ENCODE measurements at places on chromosomes 7 and 10. TPM values are rescaled to one million over a fixed set of nuclear protein-coding genes. Genes with fewer than 3 reads are reported as not detected.

DNA sequence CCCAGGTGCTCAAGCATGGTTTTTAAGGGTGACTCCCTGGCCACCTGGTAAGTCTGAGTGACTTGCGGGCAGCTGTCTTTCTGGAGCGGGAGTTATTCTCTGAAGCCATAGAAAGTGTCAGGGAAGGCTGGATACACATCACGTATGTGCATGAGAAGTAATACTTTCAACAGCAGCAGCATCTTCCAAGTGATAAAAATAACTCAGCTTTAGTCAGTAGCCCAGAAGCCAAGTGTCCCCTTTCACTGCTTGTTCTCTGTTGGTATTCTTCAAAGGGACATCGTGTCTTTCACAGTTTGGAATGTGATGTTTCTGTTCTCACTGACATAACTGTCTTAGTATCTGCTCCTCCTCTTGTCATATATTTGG is 97.6 kb downstream of the KIAA1217 start:
- no peak overlapping the region for H3K4me3 ChIP-seq
- H3K4me1 ChIP-seq: peaks cover 12% of the 10 kb centered on the region
- H3K36me3 ChIP-seq: no peaks in the 10 kb centered on the region
- no peak for DNase-seq
- H3K27me3 ChIP-seq: no peaks in the 10 kb centered on the region

- no peaks in the 10 kb centered on the region for H3K36me3 ChIP-seq
- H3K27ac ChIP-seq: no peak overlapping the region
- H3K27me3 ChIP-seq: no peaks in the 10 kb centered on the region
- H3K4me3 ChIP-seq: no peak overlapping the region
- DNase-seq: no peak
- H3K4me1 ChIP-seq: no peaks in the 10 kb centered on the region
Observed at GRCh38 chr10:88347022-88347421, 236.1 kb downstream of the RNLS start.

- H3K27ac ChIP-seq: peak overlapping the region; percentile 75
- DNase-seq: peak; percentile 76
- H3K4me1 ChIP-seq: peaks cover 65% of the 10 kb centered on the region
- no peak overlapping the region for H3K4me3 ChIP-seq
Observed at GRCh38 chr7:134364619-134365037, 47.9 kb upstream of the SLC35B4 start.

- H3K4me3 ChIP-seq: no peak overlapping the region
- H3K27ac ChIP-seq: no peak overlapping the region
- H3K36me3 ChIP-seq: peaks cover 24% of the 10 kb centered on the region
- no peaks in the 10 kb centered on the region for H3K4me1 ChIP-seq
- no peak for DNase-seq
- H3K27me3 ChIP-seq: no peaks in the 10 kb centered on the region
Observed at GRCh38 chr7:38817526-38817925, 91.5 kb downstream of the VPS41 start.

GRCh38 chr10:103982639-103983038 is 15.7 kb downstream of the SLK start:
- peak; percentile 21 for DNase-seq
- H3K27ac ChIP-seq: no peak overlapping the region
- H3K4me3 ChIP-seq: no peak overlapping the region
- H3K27me3 ChIP-seq: no peaks in the 10 kb centered on the region
- no peaks in the 10 kb centered on the region for H3K36me3 ChIP-seq
- peaks cover 33% of the 10 kb centered on the region for H3K4me1 ChIP-seq

GRCh38 chr7:151895631-151896031 is 18.7 kb upstream of the PRKAG2 start:
- no peak overlapping the region for H3K4me3 ChIP-seq
- DNase-seq: no peak
- no peaks in the 10 kb centered on the region for H3K36me3 ChIP-seq
- H3K27me3 ChIP-seq: peaks cover 100% of the 10 kb centered on the region

- peaks cover 28% of the 10 kb centered on the region for H3K27me3 ChIP-seq
- no peaks in the 10 kb centered on the region for H3K4me1 ChIP-seq
- no peak overlapping the region for H3K4me3 ChIP-seq
- no peak for DNase-seq
- no peak overlapping the region for H3K27ac ChIP-seq
Observed at GRCh38 chr7:4803397-4804241, 28.2 kb downstream of the AP5Z1 start.

DNA sequence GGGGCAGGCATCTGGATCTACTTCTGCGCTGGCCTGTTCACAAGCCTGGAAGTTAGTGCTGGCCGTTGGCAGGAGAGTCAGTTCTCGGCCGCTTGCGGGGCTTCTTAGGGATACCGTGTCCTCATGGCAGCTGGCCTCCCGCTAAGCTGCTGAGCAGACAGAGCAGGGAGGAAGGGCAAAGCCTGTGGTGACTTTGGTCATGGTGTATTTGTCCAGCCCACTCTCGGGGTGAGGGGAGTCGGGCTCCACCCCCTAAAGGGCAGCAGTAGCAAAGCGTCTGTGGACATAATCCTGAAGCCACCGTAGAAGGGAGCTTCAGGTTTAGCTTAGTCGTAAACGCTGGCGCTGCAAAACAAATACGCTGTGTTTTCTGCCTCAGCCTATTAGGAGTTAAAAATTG is 12.2 kb downstream of the UBE3C start:
- H3K27me3 ChIP-seq: no peaks in the 10 kb centered on the region
- H3K36me3 ChIP-seq: peaks cover 7% of the 10 kb centered on the region
- peaks cover 12% of the 10 kb centered on the region for H3K4me1 ChIP-seq
- no peak overlapping the region for H3K27ac ChIP-seq

GRCh38 chr10:34061841-34062240 is 727.4 kb upstream of the NRP1 start:
- H3K36me3 ChIP-seq: no peaks in the 10 kb centered on the region
- DNase-seq: no peak
- H3K27ac ChIP-seq: no peak overlapping the region
- H3K4me1 ChIP-seq: no peaks in the 10 kb centered on the region

DNA sequence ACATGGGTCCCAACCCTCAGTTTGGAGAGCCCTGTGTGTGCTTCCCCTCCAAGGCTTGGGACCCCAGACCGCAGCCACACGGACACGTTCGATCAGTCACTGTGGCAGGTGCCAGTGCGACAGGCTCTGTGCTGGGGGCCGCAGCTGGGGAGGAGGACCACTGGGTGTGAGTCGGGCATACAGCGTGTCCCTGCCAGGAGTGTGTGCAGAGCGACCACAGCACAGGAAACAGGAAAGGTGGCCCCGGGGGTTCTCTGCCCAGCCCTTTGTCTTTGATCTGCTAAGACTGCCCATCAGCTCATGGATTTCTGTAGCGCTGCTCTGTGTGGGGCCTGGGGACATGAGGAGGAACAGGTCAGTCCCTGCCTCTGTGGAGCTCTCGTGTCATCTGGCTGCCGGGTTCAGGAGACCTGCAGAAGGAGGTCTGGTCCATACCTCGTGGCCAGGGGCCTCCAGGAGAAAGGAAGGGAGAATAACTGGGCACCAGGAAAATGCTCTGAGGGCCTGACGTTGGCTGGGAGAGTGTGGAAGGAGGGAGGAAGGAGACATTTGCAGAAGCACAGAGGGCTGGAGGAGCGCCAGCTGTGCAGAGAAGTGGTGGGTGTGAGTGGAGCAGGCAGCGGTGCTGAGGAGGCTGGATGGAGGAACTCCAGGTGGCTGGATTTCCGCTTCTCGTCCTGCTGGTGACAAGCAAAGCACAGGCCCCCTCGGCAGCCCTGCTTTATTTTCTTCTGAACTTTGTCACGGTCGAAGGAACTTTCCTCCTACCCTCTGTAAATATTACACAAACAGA is 4.1 kb downstream of the NUDT1 start:
- DNase-seq: no peak
- H3K27me3 ChIP-seq: no peaks in the 10 kb centered on the region
- H3K36me3 ChIP-seq: peaks cover 44% of the 10 kb centered on the region
- H3K27ac ChIP-seq: no peak overlapping the region
- H3K4me3 ChIP-seq: no peak overlapping the region
- peaks cover 27% of the 10 kb centered on the region for H3K4me1 ChIP-seq

- H3K4me3 ChIP-seq: no peak overlapping the region
- DNase-seq: peak; percentile 35
- peaks cover 11% of the 10 kb centered on the region for H3K4me1 ChIP-seq
- H3K27ac ChIP-seq: no peak overlapping the region
- H3K27me3 ChIP-seq: peaks cover 64% of the 10 kb centered on the region
Observed at GRCh38 chr7:45435846-45436245, 138.3 kb upstream of the ADCY1 start.

GRCh38 chr10:71191551-71192076 is 20.8 kb upstream of the UNC5B start:
- DNase-seq: no peak
- no peak overlapping the region for H3K4me3 ChIP-seq
- no peaks in the 10 kb centered on the region for H3K36me3 ChIP-seq

DNA sequence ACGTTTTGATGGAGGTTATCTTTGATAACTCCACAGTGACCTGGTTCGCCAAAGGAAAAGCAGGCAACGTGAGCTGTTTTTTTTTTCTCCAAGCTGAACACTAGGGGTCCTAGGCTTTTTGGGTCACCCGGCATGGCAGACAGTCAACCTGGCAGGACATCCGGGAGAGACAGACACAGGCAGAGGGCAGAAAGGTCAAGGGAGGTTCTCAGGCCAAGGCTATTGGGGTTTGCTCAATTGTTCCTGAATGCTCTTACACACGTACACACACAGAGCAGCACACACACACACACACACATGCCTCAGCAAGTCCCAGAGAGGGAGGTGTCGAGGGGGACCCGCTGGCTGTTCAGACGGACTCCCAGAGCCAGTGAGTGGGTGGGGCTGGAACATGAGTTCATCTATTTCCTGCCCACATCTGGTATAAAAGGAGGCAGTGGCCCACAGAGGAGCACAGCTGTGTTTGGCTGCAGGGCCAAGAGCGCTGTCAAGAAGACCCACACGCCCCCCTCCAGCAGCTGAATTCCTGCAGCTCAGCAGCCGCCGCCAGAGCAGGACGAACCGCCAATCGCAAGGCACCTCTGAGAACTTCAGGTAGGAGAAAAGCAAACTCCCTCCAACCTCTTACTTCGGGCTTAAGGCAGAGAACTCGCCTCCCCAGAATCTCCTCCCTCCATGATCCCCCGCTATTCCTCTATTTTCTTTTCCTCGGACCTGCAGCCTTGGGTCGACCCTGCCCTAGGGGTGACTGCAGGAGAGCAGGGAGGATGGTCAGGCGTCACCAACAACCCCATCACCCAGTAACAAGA is at the start of gene SERPINE1:
Gene SERPINE1 (plus strand): TSS at position 454 of the 809 bp plus-strand sequence. CDS start 1,290 bp downstream, outside the sequence.
- no peaks in the 10 kb centered on the region for H3K36me3 ChIP-seq
- H3K27me3 ChIP-seq: no peaks in the 10 kb centered on the region
- no peak for DNase-seq

DNA sequence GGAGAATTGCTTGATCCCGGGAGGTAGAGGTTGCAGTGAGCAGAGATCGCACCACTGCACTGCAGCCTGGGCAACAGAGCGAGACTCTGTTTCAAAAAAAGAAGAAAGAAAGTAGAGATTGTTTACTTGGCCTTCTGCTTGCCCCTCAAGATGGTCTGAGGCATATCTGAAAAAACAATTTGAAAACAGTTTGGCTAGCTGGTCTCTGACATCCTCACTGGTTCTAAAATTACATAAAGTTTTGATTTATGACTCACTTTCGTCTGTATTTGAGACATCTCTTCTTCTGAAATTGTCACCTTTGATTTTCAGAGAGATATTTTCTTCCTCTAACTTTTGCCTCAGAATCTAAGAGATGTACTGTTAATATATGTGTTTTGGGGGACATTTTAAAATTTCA is 49.6 kb upstream of the HELLS start:
- H3K4me3 ChIP-seq: no peak overlapping the region
- no peaks in the 10 kb centered on the region for H3K36me3 ChIP-seq
- H3K27ac ChIP-seq: no peak overlapping the region
- H3K4me1 ChIP-seq: no peaks in the 10 kb centered on the region

DNA sequence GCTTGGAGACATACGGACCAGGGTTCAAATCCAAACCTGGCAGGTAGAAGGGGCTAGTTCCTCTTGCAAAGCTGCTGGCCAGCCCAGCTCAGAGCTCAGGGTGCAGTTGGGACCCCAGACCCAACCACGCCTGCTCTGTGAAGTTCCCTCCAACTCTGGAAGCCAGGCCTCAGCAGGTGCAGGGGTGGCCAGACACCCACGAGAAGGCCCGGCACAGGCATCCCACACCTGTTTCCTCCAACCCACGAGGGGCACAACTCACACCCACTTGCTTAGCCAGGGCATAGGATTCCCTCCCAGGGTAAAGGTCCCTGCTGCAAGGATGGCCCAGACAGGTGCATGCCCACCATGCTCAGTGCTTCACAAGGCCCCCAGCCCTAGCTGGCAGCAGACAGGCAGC is 262.4 kb downstream of the GRID1 start:
- H3K36me3 ChIP-seq: no peaks in the 10 kb centered on the region
- H3K4me1 ChIP-seq: no peaks in the 10 kb centered on the region
- DNase-seq: no peak
- H3K4me3 ChIP-seq: no peak overlapping the region
- H3K27ac ChIP-seq: no peak overlapping the region

- DNase-seq: no peak
- peaks cover 9% of the 10 kb centered on the region for H3K27me3 ChIP-seq
- no peak overlapping the region for H3K27ac ChIP-seq
- H3K4me1 ChIP-seq: no peaks in the 10 kb centered on the region
- H3K4me3 ChIP-seq: no peak overlapping the region
Observed at GRCh38 chr10:100579261-100580090, 43.7 kb downstream of the HIF1AN start.

- no peak overlapping the region for H3K4me3 ChIP-seq
- DNase-seq: no peak
- H3K4me1 ChIP-seq: peaks cover 9% of the 10 kb centered on the region
- H3K27me3 ChIP-seq: no peaks in the 10 kb centered on the region
- H3K27ac ChIP-seq: peak overlapping the region; percentile 34
- no peaks in the 10 kb centered on the region for H3K36me3 ChIP-seq
Observed at GRCh38 chr7:15832996-15833395, 146.5 kb upstream of the MEOX2 start.

DNA sequence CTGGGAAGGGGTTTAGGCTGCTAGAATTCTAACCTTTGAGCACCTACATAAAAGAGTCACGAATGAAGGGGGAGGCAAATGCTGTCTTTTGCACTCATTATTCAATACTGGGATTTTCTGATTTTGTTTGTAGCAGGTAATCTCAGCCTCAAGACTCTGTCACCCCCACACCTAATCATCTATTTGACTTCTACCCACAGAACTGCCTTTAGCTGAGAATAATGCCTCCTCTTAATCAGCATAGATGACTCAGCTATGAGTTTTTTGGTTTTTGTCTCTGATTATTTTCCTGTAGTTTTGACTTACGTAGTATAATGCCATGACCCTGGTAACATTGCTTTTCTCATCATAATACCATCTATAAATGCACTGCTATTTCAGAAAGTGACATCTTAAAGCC is 42.7 kb upstream of the CACNB2 start:
- peaks cover 12% of the 10 kb centered on the region for H3K27me3 ChIP-seq
- DNase-seq: no peak
- no peaks in the 10 kb centered on the region for H3K4me1 ChIP-seq
- no peak overlapping the region for H3K27ac ChIP-seq
- no peak overlapping the region for H3K4me3 ChIP-seq

- no peak for DNase-seq
- no peak overlapping the region for H3K27ac ChIP-seq
- peaks cover 12% of the 10 kb centered on the region for H3K36me3 ChIP-seq
- H3K4me3 ChIP-seq: peak overlapping the region; percentile 95
Observed at GRCh38 chr10:15858861-15859281, 1.4 kb downstream of the MINDY3 start.

The TLX1 gene
- not detected for total RNA-seq

The GIMAP2 gene
- 4.7 TPM for total RNA-seq

The CLRN3 gene
- 0.52 TPM for total RNA-seq

The CALML3 gene
- total RNA-seq: not detected

The CHRM2 gene
- not detected for total RNA-seq

The DYNC1I1 gene
- 0.73 TPM for total RNA-seq
